ENCODE measurements at places on chromosomes 1 and 21.

DNA sequence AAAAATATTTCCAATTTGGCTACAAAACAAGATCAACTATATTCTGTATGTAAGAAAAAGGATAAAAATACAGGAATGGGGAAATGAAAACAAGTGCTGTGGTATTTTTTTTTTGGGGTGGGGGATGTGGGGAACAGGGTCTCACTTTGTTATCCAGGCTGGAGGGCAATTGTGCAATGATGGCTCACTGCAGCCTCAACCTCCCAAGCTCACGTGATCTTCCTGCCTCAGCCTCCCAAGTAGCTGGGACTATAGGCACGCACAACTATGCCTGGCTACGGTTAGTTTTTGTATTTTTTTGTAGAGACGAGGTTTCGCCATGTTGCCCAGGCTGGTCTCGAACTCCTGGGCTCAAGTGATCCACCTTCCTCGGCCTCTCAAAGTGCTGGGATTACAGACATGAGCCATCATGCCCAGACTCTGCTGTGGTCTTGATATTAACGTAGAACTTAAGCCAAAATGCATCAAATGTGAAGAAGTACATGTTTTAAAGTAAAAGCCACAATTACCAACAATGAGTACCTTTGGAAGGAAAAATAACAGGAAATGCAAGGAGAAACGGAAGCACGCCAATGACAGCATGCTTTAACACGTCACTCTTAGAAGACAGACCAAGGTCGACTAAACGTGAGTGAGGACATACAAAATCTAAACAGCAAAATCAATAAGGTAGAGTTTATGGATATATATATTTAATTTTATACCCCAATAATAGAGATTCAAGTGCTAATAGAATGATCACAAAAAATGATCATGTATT lies 8.8 kb upstream of the ABCB10 start:
- DNase-seq, result no peak

DNA sequence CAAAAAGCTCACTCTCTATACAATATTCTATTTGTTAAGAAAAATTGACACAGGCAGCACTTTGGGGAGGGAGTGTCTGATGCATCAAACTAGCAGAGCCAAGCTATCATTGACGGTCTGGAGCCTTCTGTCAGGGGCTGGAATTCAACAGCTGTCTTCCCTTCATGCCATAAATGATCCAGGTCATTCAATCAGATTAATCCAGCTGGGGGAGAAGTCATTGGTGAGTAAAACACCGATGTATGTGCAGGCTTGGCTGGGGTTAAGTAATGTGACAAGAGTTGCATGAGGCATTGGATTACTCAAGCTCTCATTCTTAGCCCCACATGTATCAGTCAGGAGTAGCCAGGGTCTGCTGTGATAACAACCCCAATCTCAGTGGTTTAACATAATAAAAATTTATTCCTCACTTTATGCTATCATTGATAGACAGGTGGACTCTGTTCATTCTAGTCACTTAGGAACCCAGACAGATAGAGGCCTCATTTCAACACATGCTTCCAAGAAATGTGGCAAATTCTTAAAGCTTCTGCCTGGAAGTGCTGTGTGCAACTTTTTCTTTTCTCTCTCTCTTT lies 118.1 kb upstream of the GADD45A start:
- DNase-seq, result no peak

- no peak for DNase-seq
Measured at GRCh38 chr1:161304927-161305866, 4.6 kb downstream of the MPZ start.

- DNase-seq, result no peak
Measured at GRCh38 chr1:58779059-58779754, 4.6 kb downstream of the JUN start.

- DNase-seq, result no peak
Measured at GRCh38 chr1:67304023-67304422, 3.6 kb upstream of the IL12RB2 start.

- no peak for DNase-seq
Measured at GRCh38 chr1:154726443-154726842, 118.5 kb upstream of the ADAR start.

GRCh38 chr21:37341254-37341960 lies 25.2 kb upstream of the DYRK1A start:
- no peak for DNase-seq

DNA sequence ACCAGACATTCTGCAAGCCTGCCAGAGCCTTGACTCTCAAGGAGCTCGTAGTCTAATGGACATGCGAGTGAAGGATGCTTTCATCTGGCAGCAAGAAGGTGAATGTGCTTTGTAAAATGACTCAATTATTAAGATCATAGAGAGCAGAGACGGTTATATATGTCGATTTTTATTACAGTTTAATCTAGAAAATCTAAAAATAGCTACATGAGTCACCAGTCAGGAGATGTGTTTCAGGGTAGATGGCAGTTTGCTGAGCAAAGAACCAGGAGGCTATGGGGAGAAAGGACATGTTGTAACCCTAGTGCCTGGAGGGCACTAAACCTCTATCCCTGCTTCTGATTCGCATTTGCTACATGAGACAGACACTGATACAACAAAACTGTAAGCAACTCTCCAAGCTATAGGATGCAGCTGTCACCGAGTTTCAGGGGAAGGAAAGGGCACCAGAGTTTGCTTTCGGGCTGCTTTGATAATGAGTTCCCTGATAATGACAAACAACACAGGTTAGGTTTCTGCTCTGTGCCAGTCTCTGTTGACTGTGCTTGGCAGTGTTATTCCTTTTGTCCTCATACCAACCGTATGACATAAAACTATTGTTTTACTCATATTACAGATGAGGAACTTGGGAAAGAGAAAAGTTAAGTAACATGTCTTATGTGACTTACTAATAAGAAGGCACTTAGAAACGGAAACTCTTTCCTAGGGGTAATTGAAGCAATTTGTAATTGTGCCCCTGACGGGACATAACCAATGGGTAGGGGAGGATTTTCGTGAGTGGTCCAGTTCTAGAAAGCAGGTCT lies 43.2 kb downstream of the C1orf198 start:
- no peak for DNase-seq

DNA sequence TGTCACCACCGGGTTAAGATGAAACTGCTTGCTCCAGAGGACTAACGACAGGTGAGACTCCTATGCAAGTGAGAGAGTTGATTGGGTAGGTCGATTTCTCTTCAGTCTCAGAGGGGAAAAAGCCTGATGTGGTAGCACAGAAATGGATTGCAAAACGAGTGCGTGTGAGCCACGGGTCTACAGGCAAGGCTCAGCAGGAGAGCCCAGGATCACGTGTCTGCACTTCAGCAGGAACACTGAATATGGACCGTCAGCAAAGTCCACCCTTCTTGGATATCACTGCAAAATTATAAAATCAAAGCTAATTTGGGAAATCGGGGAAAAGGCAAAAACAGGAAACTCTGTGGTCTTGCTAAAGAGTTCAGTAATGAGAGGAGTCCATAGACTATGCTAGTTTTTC lies 107.7 kb upstream of the ZNF648 start:
- no peak for DNase-seq

GRCh38 chr1:92484472-92485380 lies 2.0 kb downstream of the GFI1 start:
- DNase-seq, result peak; percentile 69

DNA sequence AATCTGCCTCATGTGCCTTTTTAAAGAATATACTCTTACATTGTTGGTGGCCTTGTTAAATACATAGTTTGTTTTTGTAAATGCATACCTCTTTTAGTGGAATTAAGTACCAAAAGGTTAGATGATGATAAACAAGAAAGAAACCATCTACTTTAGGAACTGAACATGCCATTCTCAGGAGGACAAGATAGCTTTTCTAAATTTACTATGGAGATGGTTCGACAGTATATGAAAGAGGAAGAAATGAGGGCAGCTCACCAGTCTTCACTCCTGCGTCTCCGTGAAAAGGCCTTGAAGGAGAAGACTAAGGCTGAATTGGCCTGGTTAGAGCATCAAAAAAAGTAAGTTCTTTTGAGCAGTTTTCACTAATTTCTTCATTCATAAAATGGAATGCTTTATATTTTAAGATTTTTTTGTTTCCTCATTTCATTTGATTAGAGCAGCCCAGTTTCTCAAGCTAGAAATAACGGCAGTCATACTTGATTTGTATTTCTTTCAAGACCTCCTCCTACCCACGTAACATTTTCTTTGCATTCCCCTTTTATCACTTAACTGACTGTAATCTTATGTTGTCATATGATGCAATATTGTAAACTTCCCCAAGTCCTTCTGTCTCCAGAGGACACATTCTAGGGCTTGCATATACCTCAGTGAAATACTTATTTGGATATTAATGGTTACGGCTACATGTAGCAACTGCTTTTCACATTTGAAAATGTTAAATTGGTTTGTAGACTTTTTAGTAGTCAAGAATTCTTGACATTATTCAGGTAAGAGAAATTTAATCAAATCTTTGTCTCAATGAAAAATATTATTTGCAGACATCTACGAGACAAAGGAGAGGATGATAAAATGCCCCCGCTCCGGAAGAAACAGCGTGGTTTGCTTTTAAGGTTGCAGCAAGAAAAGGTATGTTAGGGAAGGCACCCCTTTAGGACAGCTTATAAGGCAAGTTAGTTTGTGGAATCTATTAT lies 99.3 kb downstream of the CEP350 start:
- no peak for DNase-seq

DNA sequence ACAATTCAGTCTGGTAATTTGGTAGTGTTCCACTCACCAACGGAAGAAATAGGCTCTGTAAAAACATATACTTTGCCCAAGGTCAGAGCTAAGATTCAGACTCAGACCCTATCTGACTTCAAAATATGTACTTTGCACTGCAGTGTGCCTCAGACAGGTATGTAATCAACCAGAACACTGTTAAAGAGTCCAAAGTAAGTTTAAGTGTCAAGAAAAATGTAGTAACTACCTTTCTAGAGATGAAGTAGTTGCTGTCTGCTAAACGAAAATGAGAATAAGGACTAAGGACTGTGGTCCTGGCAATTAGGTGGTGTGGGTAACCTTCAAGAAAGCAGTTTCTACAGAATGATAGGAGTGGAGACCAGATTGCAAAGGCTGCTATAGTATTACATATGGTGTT lies 61.1 kb downstream of the RPAP2 start:
- no peak for DNase-seq

DNA sequence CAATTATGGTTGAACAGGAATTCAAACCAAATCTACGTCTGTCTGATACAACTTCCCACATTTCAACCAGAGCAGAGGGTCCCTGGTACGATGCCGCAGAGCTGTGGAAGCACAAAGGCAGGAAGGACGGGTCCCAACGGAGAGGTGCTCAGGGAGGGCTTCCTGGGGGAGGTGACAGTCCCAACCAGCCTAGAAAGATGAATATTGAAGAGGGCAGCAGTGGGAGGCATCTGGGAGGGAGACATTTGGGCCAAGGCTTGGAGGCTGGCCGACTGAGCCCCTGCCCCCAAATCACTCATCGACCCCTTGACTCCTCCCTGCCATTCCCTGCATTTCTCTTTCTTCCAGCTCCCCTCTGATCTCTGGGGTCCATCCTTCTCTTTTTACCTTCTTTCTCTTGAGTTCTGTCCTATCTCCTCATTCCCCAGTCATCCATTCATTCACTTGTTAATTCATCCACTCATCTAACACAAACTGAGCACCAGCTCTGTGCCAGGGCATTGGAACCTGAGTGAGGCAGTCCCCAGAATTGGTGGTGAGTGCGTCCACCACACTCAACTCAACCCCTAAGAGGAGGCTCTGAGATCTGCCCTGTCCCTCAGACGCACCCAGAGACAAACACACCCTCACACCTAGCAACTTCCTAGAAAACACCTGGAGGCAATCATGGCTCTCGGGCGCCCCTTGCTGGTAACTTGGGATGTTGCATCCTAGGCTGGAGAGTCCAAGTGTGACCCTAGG lies 13.2 kb upstream of the CELA3B start:
- DNase-seq, result peak; percentile 71

DNA sequence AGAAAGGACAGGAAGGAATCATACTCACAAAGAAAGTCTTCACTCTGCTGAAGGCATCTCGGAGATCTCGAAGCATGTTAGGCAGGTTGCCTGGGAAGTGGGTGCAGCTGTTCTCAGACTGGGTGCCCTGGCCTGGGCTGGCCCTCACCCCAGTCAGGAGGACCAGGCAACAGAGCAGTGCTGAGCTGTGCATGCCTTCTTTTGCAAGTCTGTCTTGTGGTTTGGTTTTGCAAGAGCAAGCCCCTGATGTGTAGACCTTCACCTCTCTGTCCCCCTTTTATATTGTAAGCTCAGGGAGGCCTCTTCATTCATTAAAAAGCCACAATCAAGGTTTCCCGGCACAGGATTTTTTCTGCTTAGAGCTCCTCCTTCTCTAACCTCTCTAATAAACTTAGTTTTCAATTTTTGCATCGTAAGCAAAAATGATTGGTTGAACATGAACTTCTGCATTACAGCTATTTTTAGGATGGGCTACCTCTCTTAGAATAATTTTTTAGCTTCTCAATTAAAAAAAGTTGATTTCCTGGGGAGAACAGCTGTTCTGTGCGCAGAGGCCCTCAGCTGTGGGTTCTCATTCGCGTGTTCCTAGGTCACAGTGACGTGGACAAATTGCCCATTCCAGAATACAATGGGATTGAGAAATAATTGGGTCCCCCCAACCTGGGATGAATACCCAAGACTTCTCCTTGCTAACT lies at the start of gene IL10:
Gene IL10 (minus strand): TSS at position 252 of the 695 bp plus-strand sequence. CDS start 59 bp downstream, at position 193.
- DNase-seq, result peak; percentile 42

GRCh38 chr1:185170291-185170848 lies 13.4 kb downstream of the SWT1 start:
- peak; percentile 53 for DNase-seq

DNA sequence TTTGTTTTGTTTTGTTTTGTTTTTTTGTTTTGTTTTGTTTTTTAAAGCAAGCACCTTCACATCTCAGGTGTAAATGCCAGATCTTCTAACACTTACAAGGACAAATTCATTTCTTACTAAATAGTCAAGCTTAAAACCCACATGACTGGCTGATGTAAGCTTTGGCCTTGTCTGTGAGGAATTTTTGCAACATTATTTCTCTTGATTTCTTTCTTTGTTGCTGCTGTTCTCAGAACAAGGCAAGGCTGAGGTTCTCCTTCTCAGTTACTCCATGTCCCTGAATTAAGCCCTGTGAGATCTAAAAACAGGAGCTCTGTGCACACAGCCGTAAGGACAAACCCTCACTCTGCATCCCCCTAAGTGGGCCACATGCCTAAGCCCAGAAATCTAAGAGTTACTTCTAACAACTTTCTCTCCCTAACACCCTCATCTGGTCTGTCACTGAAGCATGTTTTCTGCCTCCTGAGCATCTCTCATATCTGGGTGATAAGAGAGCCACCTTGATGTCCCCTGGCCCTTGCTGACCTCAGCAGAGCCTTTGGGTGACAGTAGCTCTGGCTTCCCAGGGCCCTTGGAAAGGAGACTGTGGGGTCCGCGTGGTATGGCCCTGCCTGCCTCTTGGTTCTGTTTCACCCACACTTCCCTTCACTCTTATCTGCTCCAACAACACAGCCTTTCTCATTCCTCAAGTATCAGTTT lies 81.2 kb upstream of the HOOK1 start:
- DNase-seq, result no peak

DNA sequence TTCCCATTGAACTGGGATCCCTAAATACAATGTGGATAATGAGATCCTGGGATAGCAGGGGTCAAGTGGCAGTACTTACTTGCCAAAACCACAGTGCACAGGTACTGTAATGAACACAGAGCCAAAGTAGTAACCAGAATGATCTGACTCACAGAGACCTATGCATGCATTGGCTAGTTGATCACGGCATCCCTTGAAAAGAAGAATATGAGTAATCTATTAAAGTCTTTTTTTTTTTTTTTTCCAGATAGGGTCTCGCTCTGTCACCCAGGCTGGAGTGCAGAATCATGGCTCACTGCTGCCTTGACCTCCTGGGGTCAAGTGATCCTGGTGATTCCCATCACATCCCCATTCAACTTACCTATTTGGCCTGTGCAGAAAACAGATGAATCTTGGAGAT lies 29.4 kb upstream of the EIF4G3 start:
- DNase-seq, result no peak

All from germinal center (tissue), 1 donor.